Omental fat pad (tissue), 4 donors: ENCODE measurements at places on chromosomes 7 and 10. TPM values are rescaled to one million over a fixed set of nuclear protein-coding genes. Genes with fewer than 3 reads are reported as not detected.

- DNase-seq = no peak
These were observed 96.9 kb downstream of the EVX1 start for GRCh38 chr7:27339478-27339877.

SSC4D gene
- 2.1 TPM for total RNA-seq

DNA sequence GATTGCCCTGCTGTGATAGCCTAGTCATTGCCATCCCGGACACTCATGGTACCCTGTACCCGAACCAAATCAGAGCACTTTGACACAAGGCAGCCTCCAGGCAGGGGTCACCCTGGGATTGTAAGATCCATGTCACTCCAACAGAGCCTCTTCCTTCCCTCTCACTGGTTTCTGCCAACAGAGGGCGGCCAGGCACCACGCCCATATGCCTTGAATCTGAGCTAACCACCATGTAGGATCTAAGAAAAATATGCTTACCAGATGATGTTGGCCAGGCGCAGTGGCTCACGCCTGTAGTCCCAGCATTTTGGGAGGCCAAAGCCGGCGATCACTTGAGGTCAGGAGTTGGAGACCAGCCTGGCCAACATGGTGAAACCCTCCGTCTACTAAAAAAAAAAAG, 389.2 kb upstream of the KLF6 start:
- DNase-seq = no peak

DNA sequence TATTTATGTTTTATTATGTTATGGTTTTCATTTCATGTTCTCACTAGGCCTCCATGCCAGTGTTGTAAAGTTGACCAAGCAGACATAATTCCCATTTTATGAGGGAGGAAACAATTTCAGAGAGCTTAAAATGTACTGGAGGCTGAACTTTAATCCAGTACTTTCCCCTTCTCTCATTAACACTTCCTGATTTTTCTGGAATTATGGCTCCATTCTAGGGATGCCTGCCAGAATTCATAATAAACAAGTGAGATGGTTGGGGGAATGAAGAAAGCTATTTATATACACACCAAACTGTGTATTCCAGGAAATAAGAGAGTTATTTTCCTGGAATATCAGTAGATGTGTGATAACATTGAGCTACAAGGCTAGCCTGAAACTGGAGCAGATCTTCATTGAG, 6.9 kb downstream of the TMEM236 start:
- no peak for DNase-seq

DNA sequence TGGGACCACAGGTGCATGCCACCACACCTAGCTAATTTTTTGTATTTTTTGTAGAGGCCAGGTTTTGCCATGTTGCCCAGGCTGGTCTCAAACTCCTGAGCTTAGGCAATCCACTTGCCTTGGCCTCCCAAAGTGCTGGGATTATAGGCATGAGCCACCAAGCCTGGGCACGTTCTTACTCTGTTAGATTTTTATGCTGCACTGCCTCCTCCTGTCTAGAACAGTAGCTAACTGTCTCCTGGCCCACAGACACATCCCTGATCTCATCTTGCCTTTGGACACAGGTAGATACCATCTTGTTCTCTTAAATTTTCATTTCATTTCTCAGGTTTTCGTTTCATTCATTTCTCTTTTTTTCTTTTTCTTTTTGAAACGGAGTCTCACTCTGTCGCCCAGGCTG, 41.1 kb downstream of the BLVRA start:
- DNase-seq = no peak

GRCh38 chr10:86400705-86401587, 34.4 kb upstream of the GRID1 start:
- no peak for DNase-seq

FOXI2 gene
- total RNA-seq = not detected

- DNase-seq = no peak
These were observed 2.4 kb upstream of the LDB3 start for GRCh38 chr10:86665868-86666267.

ATP5F1C gene
- 205 TPM for total RNA-seq

CALML3 gene
- not detected for total RNA-seq

GRCh38 chr10:76230921-76231285, 799.5 kb downstream of the LRMDA start:
- DNase-seq = no peak

- no peak for DNase-seq
These were observed 421.6 kb downstream of the RPS24 start for GRCh38 chr10:78455236-78455635.

DNA sequence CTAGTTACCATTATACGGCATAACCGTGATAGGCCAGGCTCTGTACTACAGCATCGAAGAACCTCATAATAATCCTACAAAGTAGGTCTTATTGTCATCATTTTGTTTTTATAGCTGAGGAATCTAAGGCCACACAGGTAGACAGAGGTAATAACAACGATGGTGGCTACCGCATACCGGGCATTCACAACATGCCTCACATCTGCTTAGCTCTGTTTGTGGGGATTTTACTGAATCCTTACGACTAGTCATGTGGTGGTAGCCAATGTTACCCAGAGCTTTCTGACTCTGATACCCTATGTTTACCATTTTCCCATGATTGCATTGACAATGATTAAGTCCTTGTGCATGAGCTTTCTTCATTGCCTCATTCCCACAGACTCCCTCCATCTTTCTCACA, 269.4 kb downstream of the TCF7L2 start:
- DNase-seq = no peak

DNA sequence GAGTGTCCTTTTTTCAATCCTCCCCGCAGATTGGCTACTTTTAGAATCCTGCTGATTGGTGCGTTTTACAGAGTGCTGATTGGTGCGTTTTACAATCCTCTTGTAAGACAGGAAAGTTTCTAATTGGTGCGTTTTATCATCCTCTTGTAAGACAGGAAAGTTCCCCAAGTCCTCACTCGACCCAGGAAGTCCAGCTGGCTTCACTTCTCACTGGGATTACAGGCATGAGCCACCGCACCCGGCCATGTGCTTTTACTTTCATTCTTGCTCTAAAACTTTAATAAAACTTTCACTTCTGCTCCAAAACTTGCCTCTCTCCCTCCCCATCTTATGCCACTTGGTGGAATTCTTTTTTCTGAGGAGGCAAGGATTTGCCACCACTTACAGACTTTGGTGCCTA, 17.0 kb upstream of the WAPL start:
- no peak for DNase-seq

ATRNL1 gene
- total RNA-seq = 5.1 TPM

DNA sequence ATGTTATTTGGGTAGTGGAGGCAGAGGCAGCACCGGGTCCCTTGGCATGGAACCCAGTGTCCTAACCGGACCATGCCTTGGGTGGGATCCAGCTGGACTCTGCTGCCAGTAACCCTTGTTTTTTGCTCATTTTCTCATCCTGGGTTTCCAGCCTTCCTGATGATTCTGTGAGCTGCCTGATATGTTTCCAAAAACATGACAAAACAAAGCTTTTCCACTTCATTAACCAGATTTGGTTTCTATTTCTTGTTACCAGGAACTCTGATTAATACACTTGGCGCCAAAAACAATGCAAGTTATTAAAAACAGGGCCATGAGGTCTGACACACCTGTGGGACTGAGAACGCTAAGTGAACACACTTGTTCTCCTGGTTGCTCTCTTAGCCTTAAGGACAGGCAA, 32.8 kb upstream of the DLG5 start:
- DNase-seq = no peak

SPDYE16 gene
- not detected for total RNA-seq

- no peak for DNase-seq
These were observed 115.2 kb upstream of the CDK1 start for GRCh38 chr10:60662917-60663614.

GRCh38 chr7:102061981-102062390, 224.7 kb upstream of the SH2B2 start:
- no peak for DNase-seq

DNA sequence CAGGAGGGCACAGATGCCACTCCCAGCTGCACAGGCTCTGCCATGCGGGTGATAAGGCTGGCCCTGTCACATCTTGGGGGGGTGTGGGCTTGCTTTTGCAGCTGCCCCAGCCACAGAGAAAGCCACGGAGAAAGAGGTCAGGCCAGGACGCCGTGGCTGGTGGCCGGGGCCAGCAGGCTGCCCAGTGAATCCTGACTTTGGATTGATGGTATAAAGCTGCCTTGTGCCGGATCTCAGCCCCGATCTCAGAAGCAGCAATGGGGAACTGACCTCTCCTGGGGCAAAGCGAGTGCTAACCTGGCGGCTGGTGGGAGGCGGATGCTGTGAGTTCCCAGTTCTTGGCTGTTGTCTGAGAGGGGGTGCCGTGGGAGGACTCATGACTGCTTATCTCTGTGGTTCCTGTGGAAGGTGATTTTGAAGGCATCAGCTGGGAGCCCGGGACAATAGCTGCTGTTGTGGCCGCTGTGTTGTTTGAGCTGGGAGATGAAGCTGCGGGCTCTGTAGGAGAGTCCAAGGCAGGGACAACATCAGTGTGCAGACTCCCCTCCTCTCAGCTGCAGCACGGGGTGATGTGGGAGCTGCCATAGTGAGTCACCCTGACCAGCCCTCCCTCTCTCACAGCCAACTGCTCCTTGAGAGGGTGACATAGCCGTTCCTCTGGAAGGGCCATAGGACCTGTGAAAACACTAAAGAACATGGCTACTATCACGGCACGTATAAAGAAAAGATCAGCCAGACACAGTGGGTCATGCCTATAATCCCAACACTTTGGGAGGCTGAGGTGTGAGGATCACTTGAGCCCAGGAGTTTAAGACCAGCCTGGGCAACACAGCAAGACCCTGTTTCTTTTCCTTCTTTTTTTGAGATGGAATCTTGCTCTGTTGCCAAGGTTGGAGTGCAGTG, 17.0 kb downstream of the IL15RA start:
- peak; percentile 14 for DNase-seq

IFIT1 gene
- 30.9 TPM for total RNA-seq

DNA sequence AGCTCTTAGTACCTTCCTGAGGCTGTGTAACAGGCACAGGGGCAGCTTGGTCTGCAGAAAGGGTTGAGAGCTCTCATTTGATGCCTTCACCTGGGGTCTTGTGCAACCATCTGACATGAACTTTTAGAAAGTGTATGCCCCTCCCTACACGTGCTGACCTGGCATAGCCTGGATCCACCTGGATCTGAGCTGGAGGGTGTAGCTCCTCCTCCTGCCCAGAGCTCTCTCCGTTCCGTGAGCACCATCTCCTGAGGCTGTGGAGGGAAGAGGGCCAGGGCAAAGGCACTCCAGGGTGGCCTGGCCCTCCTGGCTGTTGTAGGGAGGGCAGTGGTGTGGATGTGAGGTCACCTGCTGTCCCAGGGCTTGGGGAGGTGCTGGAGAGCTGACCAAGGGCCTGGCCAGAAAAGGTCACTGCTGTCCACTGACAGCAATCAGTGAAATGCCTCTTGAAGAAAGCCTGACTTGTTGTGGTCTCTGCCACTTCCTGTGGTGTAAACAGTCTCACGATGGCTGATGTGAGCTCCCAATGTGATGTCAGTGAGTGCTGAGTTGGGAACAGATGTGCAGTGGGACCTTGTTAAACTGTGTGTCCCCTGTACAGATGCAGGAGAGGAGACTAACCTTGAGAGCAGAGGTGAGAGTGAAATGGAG, 23.0 kb downstream of the AMZ1 start:
- DNase-seq = no peak

FAM25A gene
- total RNA-seq = not detected

DNA sequence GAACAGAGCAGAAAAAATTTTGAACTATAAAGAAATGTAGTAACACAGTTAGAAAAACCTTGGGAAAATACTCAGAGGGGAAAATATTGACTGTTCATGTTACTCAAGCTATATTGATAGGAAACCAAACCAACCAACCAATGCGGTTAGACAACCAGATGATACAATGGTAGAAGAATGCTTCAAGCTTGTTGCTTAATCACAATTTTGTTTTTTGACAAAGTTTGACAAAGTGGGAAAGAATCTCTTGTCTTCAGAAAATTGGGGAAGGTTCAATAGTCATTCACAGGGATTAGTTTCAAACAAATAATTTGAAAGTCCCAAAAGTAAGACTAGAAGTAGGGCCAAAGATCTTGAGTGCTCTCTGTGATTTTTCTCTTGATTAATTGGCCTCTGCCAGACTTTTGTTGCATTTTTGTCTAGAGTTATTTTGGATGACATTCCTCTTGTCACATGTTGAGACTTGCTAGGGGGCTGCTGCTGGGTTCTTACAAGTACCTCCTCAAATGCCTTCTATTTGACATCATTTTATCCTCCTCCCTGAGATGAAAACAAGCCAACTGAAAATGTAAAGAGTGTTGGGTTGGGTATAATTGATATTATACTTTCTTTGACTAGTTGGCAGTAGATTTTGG, 233.1 kb upstream of the PHYHIPL start:
- no peak for DNase-seq

PNLIPRP2 gene
- total RNA-seq = not detected

DNA sequence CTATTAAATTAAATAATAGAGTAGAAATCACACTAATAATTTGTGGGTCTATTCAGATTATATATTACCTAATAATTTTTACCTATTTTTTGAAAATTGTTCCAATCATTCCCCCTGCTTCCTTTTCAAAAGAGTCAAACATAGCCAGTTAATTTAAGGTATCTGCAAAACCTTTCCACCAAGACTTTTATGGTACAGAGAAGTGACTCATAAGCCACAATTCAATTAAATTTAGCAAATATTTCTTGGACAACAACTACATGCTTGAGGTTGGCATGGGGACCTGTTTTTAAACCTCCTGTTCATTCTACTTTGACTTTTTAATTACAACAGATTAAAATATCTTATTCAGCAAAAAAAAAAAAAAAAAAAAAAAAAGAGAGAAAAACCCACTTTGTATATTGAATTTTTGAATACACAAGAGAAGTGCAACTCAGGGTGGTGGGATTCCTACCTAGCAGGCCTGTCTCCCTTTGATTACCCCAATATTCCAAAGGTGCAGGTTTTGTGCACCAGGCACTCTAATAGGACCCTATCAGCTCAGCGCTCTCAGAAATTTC, 301.9 kb upstream of the C7orf33 start:
- DNase-seq = no peak

- no peak for DNase-seq
These were observed 11.3 kb downstream of the TNS3 start for GRCh38 chr7:47570649-47571050.

DNA sequence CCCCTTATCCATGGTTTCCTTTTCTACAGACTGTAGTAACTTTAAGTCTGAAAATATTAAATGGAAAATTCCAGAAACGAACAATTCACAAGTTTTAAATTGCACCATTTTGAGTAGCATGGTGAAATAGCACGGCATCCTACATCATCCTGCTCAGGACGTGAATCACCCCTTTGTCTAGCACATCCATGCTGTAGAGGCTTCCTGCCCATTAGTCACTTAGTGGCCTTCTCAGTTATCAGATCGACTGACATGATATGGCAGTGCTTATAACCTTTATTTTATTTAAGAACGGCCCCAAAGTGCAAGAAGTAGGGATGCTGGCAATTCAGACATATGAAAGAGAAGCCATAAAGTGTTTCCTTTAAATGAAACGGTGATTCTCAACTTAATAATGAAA, 82.7 kb downstream of the CPXM2 start:
- no peak for DNase-seq

DNA sequence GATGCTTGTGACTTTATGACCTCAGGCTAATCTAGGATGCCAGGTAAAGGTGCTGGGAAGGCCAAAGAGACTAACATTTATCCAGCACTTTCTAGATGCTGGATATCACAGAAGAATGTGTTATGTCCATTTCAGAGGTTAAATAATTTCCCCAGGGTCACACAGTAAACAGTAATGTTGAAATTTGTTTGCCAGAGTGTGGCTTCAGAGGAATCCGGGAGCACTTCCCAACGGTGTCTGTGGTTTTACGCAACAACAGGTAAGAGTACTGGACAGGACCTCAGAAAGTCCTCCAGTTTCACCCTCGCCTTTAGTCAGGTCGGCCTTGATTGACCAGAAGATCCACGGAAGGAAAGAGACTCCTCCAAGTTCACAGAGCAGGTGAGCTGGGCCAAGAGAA, 1.7 kb downstream of the SHTN1 start:
- no peak for DNase-seq
